ENCODE measurements at places on chromosomes 6 and 20.

- DNase-seq, result peak; percentile 42
These were observed 536 bp upstream of the FNDC1 start for GRCh38 chr6:159168536-159169192.

DNA sequence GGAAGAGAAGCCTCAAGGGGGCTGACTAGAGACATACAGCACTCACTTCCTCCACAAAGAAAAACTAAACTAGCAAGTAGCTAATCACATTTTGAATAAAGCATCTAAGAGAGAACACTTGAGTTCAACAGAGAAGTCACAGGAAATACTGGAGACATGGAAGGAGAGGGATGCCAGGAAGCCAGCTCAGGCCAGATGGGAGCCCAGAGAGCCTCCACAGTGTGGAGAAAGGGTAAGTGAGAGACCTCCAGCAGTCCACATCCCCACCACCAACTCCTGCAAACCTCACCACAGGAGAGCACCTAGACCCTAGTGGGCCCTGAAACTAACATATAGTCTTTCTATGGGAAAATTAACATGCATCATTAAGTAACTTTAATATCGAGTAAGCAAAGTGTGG, 79.2 kb downstream of the EPM2A start:
- peak; percentile 8 for DNase-seq

- DNase-seq, result no peak
These were observed 462 bp upstream of the SLC35B3 start for GRCh38 chr6:8435845-8436168.

- DNase-seq, result peak; percentile 52
These were observed 105.0 kb downstream of the FIG4 start for GRCh38 chr6:109795994-109796555.

DNA sequence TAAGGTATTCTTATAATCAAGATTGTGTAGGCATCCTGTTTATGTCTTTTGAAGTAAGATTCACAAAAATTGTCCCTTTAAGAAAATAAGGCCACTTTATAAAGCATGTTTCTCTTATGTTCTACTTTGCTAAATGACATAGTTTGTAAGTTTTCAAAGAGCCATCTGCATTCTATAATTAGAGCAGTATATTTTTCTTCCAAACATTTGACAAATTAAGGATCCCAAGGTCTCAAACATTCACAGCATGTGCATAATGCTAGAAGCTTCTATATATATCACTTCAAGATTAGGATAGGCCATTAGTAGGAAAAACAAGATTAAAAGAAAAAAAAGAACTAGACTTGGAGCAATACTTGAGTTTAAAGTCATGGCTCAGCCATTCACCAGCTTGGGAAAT, 55.9 kb upstream of the DOK5 start:
- DNase-seq, result no peak

GRCh38 chr6:75285283-75285639, 669 bp upstream of the TMEM30A start:
- DNase-seq, result no peak

GRCh38 chr6:85644279-85644762, 1.6 kb upstream of the SYNCRIP start:
- DNase-seq, result no peak

GRCh38 chr6:109059571-109060021, 35.0 kb downstream of the SESN1 start:
- DNase-seq, result peak; percentile 95

- no peak for DNase-seq
These were observed 70.7 kb upstream of the BTN3A2 start for GRCh38 chr6:26294302-26294701.

DNA sequence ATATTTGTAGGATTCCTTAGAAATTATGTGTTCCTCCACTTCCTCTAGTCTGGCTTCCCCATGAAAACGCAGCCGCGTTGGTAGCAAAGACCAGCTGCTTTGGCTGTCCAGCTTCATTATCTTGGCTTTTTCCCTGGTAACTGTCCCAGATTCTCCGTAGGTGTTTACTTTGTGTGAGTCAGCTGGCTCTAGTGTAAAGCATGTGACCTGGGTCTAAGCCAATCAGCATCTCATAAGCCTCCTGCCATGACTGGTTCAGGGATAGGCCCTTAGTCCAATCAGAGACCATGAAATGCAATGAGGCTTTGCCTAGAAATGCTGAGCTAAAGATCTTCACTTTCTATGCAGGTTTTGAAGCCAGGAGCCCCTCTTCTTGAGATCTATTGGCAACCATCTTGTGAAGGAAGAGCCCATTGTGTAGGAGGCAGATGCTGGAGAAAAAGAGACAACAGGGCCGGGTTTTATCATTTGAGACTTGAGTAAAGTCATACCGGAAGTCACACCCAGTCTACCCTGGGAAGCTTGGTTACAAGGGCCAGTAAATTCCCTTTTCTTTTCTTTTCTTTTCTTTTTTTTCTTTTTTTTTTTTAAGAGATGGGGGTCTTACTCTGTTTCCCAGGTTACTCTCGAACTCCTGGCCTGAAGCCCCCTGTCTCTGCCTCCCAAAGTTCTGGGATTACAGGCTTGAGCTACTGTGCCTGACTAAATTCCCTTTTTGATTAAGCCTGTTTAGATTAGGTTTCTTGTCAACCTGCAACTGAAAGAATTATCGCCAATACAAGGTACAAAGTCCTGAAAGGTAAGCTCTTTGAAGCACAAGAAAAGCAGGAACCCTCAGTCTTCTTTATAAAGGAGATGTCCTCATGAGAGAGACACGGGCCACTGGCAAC, 256.5 kb upstream of the RREB1 start:
- peak; percentile 92 for DNase-seq

GRCh38 chr20:37986873-37987601, 46.2 kb downstream of the TTI1 start:
- no peak for DNase-seq

DNA sequence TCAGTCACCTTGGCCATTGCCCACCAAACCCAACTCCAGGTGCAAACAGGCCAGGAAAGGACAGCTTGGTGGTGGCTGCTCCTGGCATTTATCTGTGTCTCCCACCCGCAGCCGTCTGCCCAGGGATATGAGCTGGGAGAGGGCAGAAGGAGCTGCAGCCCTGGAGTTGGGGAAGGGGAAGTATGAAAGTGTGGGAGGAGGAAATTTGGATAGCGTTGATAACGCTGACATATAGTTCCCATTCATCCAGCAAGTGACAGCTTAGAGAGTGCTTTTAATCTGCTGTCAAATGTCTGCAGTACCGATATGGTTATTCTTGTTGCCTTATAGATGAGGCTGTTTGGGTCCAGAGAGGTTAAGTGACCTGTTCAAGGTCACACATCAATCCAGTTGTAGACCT, 741 bp downstream of the KCNK16 start:
- no peak for DNase-seq

- DNase-seq, result no peak
These were observed 12.0 kb upstream of the BMP7 start for GRCh38 chr20:57278457-57278856.

- no peak for DNase-seq
These were observed 245.0 kb downstream of the GMPR start for GRCh38 chr6:16483315-16483875.

DNA sequence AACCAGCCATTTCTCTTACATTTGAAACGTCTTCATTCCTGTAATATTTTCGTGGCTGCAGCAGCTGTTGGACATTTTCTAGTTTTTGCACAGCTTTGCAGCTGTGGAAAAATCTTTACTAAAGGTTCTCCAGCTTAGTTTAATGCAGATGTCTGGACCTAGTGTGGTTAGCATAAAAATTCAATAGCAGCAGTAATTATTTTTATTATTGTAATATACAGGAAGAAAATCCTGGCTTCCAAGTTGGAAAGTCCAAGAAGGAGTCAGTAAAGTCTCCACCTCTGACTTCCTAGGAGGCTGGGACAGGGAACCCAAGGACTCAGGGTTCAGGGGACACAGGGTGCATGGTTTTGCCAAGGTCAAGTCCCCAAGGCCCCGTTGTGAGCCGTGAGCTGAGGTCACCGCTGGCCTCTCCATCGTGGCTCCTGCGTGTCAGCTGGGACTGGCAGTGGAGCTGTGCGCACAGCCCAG, 230.6 kb downstream of the FNDC1 start:
- DNase-seq, result no peak

- no peak for DNase-seq
These were observed 20.3 kb downstream of the KCNG1 start for GRCh38 chr20:51002633-51003032.

DNA sequence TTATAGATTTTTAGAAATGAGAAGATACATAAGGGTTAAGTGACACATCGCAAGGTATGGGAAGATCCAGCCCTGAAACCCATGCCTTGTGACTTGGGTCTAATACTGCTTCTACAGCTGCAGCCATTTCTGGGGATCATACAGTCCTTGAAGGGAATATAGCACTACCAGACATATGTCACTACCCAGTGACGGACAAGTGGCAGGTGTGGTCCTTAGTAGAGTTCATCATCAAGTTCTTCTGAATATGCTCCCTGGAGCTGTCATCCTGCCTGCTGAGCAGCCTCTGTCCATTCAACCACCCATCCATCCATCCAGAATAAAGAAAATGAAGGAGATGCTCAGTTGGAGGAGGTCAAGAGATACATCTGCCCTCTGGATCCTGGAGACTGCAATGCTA, 118.6 kb upstream of the ASF1A start:
- DNase-seq, result no peak

GRCh38 chr20:25233016-25233772, 14.7 kb upstream of the PYGB start:
- DNase-seq, result peak; percentile 48

All from endothelial cell of umbilical vein (primary cell).